Ammon's horn (tissue), 1 donor: ENCODE measurements at places on chromosomes 2 and 18.

GRCh38 chr2:6224267-6224666, 532.1 kb downstream of the SOX11 start:
- no peak for DNase-seq

DNA sequence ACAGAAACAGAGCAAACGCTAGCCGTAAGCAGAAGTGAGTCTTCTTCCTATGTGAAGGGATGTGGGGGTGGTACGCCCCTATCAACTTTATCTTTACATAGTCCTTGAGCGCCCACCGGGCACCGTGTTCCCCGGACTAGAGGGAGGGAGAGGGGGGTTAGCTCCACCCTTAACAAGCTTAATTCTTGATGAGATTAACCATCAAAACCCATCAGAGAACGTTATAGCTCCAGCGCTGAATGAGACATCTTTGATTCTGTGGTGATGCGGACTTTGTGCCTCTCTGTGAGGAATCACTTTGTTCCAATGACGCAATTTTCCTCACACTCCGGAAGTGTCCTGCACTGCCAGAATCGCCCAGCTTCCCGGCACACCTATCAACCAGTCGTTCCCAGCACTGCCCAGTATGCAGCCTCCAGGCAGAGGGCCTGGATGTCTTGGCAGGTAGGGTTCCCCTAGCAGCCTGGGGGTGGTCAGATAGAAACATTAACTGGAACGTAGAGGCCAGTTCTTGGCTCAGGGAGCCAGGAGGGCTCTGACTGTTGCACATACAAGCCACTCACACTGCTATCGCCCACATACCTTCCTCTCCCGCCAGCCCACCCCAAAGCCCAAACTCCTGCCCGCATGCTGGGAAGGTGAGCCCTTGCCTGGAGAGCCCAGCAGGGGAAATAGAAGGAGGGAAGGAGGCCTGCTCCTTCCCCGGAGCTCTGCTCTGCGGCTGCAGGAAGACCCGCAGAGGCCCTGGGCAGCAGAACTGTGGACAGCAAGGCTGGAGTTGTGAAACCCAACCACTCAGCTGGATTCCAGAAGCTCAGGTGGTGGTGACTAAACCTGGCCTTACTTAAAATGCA, 1.9 kb upstream of the ODC1 start:
- no peak for DNase-seq

DNA sequence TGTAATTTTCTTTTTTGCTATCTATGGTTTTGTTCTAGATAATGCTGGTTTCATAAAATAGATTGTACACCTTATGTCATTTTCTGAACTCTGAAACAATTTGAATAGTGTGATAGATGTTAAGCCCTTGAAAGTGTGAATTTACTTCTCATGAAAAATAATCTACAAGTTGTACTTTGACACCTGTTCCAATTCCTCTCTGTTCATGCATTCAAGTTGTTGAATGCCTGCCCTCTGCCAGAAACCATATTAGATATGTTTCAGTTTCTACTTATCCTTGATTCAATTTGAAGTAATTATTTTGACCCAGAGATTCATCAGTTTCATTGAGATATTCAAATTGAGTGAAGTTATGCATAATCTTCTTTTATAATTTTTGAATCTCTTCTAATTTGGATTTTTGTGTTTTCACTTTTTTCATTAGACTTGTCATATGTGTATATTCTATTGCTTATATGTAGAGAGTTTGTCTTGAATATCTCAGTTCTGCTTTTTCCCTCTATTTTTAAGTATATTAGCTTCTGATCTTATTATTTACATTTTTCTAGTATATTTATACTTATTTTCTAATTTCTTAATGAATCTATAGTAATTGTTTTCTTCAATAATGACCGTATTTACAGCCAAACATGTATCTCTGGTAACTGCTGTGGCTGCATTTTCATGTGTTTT, 143.3 kb upstream of the TACR1 start:
- DNase-seq, result no peak

- DNase-seq, result no peak
These were observed 101.7 kb upstream of the ZSWIM2 start for GRCh38 chr2:186950694-186951093.

DNA sequence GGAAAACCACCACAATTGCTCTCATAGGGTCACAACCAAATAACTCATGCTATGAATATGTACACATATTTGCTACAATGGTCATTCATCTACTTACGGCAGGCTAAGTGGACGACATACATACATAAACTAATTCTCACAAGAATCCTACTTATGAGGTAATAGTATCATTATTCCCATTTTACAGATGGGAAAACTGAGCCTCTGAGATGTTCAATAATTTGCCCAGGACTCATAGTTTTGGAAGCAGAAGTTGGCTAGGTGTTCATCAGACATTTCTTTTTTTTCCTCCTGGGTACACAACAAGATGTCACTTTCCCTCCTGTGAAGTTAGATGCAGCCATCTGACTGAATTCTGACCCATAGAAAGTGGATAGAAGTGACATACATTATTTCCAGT, 89.0 kb upstream of the PKDCC start:
- DNase-seq, result no peak
